DND-41 (cell line): ENCODE measurements at places on chromosomes 1 and 21.
A peak's percentile ranks its signal among the peaks of the same experiment; 100 is the strongest.

- H3K4me1 ChIP-seq, result peaks cover 30% of the 10 kb centered on the region
- no peak for DNase-seq
- H3K27ac ChIP-seq, result peak overlapping the region; percentile 70
- H3K27me3 ChIP-seq, result no peaks in the 10 kb centered on the region
- H3K4me3 ChIP-seq, result no peak overlapping the region
- H3K36me3 ChIP-seq, result no peaks in the 10 kb centered on the region
These were observed 6.6 kb downstream of the GNG4 start for GRCh38 chr1:235642943-235643371.

DNA sequence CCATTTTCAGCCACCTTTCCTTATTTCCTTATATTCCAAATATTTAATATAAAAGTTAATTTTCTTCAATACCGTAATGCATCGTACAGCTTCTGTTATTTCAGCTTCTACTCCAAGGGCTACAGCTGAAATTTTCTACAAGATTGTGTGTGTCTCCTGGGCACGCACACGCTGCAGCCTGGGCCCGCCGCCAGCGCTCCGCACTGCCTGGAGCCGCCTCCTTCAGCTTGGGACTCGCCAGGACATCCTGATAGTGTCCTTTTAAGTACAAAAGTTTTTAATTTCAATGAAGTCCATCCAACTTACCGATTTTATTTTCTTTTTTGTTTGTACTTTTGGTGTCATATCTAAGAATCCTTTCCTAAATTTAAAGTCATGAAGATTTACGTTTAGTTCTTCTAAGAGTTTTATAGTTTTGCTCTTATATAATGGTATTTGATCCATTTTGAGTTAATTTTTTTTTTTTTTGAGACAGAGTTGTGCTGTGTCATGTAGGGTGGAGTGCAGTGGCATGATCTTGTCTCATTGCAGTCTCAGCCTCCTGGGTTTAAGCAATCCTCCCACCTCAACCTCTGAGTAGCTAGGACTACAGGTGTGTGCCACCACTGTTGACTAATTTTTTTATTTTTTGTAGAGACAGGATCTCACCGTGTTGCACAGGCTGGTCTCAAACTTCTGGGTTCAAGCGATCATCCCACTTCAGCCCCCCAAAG, 82.8 kb downstream of the AXDND1 start:
- peaks cover 3% of the 10 kb centered on the region for H3K27me3 ChIP-seq
- no peak overlapping the region for H3K4me3 ChIP-seq
- no peak overlapping the region for H3K27ac ChIP-seq
- DNase-seq, result no peak
- H3K36me3 ChIP-seq, result no peaks in the 10 kb centered on the region

GRCh38 chr21:33246506-33246905, 16.8 kb downstream of the IFNAR2 start:
- peaks cover 31% of the 10 kb centered on the region for H3K4me1 ChIP-seq
- DNase-seq, result no peak
- no peak overlapping the region for H3K4me3 ChIP-seq
- H3K27me3 ChIP-seq, result no peaks in the 10 kb centered on the region
- H3K27ac ChIP-seq, result no peak overlapping the region; the same call in 1 of the 2 replicates

DNA sequence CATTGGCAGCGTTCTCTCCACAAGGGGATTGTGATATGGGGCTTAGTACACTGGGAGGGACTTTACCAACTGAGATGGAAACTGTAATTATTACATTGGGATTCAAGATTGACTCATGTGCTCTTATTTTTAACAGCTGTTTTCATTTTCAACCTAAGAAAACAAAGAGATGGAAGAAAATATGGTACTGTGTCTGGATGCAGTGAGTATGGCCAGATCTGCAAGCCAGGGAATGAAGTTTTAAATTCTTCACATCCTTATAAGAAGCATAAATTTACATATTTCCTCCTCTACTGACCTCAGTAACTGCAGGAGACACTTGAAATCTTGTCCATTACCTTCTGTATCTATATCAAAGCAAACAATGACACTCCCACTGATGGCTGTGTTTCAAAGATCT, 81.5 kb upstream of the EDEM3 start:
- no peaks in the 10 kb centered on the region for H3K4me1 ChIP-seq
- no peaks in the 10 kb centered on the region for H3K36me3 ChIP-seq
- DNase-seq, result no peak
- no peak overlapping the region for H3K4me3 ChIP-seq

- H3K27me3 ChIP-seq, result peaks cover 5% of the 10 kb centered on the region
- DNase-seq, result no peak
- no peak within 1 kb of the TSS for H3K27ac ChIP-seq
- H3K36me3 ChIP-seq, result no peaks in the 10 kb centered on the region
- no peaks in the 10 kb centered on the region for H3K4me1 ChIP-seq
- no peak within 1 kb of the TSS for H3K4me3 ChIP-seq
These were observed at the start of gene S100A12 for GRCh38 chr1:153375511-153375910. S100A12 (minus strand) TSS chr1:153375621; CDS start chr1:153374592, 1,029 bp downstream.

- no peak for DNase-seq
- peaks cover 16% of the 10 kb centered on the region for H3K4me1 ChIP-seq
- H3K36me3 ChIP-seq, result no peaks in the 10 kb centered on the region
- H3K4me3 ChIP-seq, result no peak overlapping the region
- H3K27me3 ChIP-seq, result no peaks in the 10 kb centered on the region
- no peak overlapping the region for H3K27ac ChIP-seq
These were observed 66.8 kb downstream of the SLX9 start for GRCh38 chr21:45006536-45007095.

GRCh38 chr1:24484199-24484598, 18.4 kb upstream of the RCAN3 start:
- H3K27ac ChIP-seq, result no peak overlapping the region
- DNase-seq, result no peak
- H3K4me1 ChIP-seq, result peaks cover 44% of the 10 kb centered on the region

GRCh38 chr1:203403586-203403985, 52.7 kb upstream of the FMOD start:
- H3K4me3 ChIP-seq, result no peak overlapping the region
- H3K36me3 ChIP-seq, result no peaks in the 10 kb centered on the region
- DNase-seq, result no peak
- no peak overlapping the region for H3K27ac ChIP-seq

DNA sequence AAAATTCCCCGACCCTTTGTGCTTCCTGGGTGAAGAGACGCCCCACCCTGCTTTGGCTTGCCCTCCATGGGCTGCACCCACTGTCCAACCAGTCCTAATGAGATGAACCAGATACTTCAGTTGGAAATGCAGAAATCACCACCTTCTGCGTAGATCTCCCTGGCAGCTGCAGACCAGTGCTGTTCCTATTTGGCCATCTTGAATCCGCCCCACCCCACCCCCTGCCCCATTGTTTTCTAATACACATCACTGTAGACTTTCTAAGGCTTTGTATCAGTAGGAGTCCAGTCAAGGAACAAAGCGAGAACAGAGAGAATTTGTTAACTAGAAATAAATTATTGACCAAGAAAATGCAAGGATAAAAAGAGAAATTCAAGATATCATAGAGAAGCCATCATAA, 178.2 kb downstream of the KCNK2 start:
- H3K27ac ChIP-seq, result no peak overlapping the region
- H3K27me3 ChIP-seq, result no peaks in the 10 kb centered on the region
- no peaks in the 10 kb centered on the region for H3K4me1 ChIP-seq
- no peak overlapping the region for H3K4me3 ChIP-seq
- no peak for DNase-seq

DNA sequence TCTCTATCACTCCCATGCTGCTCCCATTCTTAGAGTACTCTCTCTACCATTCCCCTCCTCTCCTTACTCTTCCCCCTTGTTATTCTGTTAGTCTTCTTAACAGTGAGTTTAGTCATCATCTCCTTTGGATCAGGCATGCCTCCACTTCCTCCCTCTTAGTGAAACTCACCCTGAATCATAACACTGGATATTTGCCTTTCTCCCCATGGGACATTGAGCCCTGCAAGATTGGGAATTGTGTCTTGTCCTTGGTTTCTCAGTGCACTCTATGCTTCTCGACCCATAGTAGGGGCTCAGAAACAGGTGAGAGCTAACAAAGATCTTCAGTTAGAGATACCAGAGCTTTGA, 68.3 kb upstream of the GCLM start:
- H3K27me3 ChIP-seq, result no peaks in the 10 kb centered on the region
- no peak overlapping the region for H3K4me3 ChIP-seq
- H3K4me1 ChIP-seq, result no peaks in the 10 kb centered on the region
- no peak overlapping the region for H3K27ac ChIP-seq

DNA sequence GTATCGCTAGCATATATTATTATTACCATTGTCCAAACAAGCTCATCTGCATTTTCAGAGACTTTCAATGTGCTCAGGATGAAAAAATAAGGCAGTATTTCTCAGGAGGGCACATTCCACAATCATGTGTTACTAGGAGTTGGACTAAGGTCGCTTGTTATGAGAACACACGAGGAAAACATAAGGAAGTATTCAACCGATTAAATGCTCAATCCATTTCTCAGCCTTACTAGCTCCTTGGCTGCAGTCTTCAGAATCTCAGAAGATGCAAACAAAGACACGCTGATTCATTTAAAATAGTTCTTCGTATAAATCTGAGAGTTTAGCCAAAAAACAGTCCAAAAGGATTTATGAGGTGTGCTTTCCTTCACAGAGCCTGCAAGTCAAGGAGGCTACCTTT, 82.0 kb upstream of the JAK1 start:
- H3K27me3 ChIP-seq, result no peaks in the 10 kb centered on the region
- H3K4me1 ChIP-seq, result no peaks in the 10 kb centered on the region
- H3K36me3 ChIP-seq, result no peaks in the 10 kb centered on the region
- H3K27ac ChIP-seq, result no peak overlapping the region

DNA sequence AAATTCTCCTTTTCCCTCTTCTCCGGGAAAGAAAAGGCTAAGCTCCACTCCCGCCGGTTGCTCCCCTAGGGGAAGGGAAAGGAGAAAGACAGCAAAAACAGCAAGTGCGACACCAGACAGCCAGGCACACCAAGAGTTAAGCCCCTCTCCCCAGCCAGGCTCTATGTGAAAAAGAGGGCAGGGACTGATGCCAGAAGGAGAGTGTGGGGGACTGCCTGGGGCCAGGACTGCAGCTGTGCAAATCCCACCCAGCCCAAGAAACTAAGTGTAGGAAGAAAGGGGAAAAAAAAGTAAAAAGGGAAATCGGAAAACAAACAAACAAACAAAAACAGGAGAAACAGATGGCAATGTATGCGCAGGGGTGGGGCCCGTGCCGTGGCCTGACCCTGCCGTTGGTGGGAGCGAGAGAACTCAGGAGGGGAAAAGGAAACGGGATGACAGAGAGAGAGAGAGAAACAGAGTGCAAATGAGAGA, 27.7 kb upstream of the FMO1 start:
- no peak for DNase-seq
- H3K4me1 ChIP-seq, result no peaks in the 10 kb centered on the region
- H3K4me3 ChIP-seq, result no peak overlapping the region
- H3K27me3 ChIP-seq, result no peaks in the 10 kb centered on the region
- no peaks in the 10 kb centered on the region for H3K36me3 ChIP-seq

GRCh38 chr1:106080608-106081325, 975.7 kb upstream of the PRMT6 start:
- no peaks in the 10 kb centered on the region for H3K27me3 ChIP-seq
- no peak for DNase-seq
- no peak overlapping the region for H3K27ac ChIP-seq
- no peaks in the 10 kb centered on the region for H3K36me3 ChIP-seq
- H3K4me3 ChIP-seq, result no peak overlapping the region

- DNase-seq, result no peak
- no peaks in the 10 kb centered on the region for H3K27me3 ChIP-seq
- no peak overlapping the region for H3K4me3 ChIP-seq
- peaks cover 17% of the 10 kb centered on the region; the same call in 1 of the 2 replicates for H3K36me3 ChIP-seq
These were observed 10.1 kb upstream of the PTCH2 start for GRCh38 chr1:44853201-44853600.

DNA sequence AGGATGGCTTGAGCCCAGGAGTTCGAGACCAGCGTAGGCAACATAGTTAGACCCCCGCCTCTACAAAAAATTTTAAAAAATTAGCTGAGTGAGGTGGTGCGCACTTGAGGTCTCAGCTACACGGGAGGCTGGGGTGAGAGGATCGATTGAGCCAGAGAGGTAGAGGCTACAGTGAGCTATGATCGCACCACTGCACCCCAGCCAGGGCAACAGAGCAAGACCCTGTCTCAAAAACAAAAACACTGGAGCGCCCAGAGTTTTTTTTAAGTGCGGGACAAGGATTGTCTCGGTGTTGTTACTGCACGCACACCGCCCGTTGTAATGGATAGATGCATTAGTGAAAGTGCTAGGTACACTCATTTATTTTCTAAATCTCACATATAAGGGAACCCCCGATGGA, 37.1 kb downstream of the PIK3CD start:
- H3K36me3 ChIP-seq, result peaks cover 39% of the 10 kb centered on the region
- DNase-seq, result no peak
- H3K27me3 ChIP-seq, result no peaks in the 10 kb centered on the region
- peaks cover 30% of the 10 kb centered on the region for H3K4me1 ChIP-seq
- peak overlapping the region; percentile 58; the same call in 1 of the 2 replicates for H3K27ac ChIP-seq
- peak overlapping the region; percentile 56 for H3K4me3 ChIP-seq

GRCh38 chr1:19222979-19223824, 13.1 kb upstream of the UBR4 start:
- H3K4me1 ChIP-seq, result no peaks in the 10 kb centered on the region
- no peak for DNase-seq
- H3K36me3 ChIP-seq, result peaks cover 91% of the 10 kb centered on the region
- no peaks in the 10 kb centered on the region for H3K27me3 ChIP-seq
- no peak overlapping the region for H3K27ac ChIP-seq

DNA sequence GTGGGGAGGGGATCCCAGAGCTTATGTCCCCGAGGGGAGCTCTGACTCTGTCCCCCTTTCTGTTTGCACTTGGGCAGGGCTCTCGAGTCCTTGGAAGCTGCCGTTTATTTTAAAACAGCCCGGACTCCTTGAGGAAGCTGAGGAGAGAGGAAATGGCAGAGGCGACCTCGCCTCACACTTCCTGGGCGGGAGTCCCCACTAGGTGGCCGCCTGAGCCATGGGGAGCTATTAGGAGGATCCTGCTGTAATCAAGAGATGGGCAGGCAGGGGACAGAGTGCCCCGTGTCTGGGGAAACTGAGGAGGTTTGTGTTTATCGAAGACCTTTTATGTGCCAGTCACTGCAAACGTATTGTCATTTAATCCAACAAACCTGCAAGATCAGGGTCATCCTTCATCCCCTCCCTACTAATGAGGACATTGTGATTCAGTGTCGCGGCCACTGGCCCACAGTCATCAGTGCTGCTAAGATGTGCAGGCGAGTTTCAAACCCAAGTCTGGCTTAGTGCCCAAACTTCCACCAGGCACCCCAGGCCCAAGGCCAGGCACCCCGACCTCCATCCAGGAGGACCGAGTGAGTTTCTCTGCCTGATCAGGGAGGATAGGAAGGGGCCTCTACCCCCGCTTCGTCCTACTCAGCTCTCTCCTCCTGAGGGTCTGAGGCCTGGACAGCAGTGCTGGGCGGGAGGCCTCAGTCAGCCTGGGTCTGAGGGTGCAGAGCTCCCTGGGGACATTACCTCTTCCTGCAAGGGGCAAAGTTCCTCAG, 316.9 kb upstream of the VAMP3 start:
- H3K27ac ChIP-seq, result no peak overlapping the region
- no peaks in the 10 kb centered on the region for H3K4me1 ChIP-seq
- DNase-seq, result peak; percentile 12

GRCh38 chr1:97245026-97245425, 523.4 kb downstream of the PTBP2 start:
- no peaks in the 10 kb centered on the region for H3K4me1 ChIP-seq
- no peak for DNase-seq
- no peaks in the 10 kb centered on the region for H3K27me3 ChIP-seq
- no peaks in the 10 kb centered on the region for H3K36me3 ChIP-seq

GRCh38 chr1:185087746-185088145, 42.4 kb downstream of the RNF2 start:
- no peak overlapping the region for H3K4me3 ChIP-seq
- no peak overlapping the region for H3K27ac ChIP-seq
- H3K4me1 ChIP-seq, result no peaks in the 10 kb centered on the region
- H3K36me3 ChIP-seq, result peaks cover 34% of the 10 kb centered on the region; the same call in 1 of the 2 replicates
- DNase-seq, result no peak
- no peaks in the 10 kb centered on the region for H3K27me3 ChIP-seq
